Bronchial smooth muscle cell (primary cell): ENCODE measurements at places on chromosomes 5 and 9. TPM values are rescaled to one million over a fixed set of nuclear protein-coding genes. Genes with fewer than 3 reads are reported as not detected.

The CA9 gene
- 0.86 and 1.7 TPM in 2 replicates for total RNA-seq

The CDKN2A gene
- 28.2 and 41.6 TPM in 2 replicates for total RNA-seq

The LIFR gene
- total RNA-seq = 17.2 and 19.5 TPM in 2 replicates

The CCDC152 gene
- 0.09 and 2.2 TPM in 2 replicates for total RNA-seq

The PCDHA10 gene
- total RNA-seq = under 0.01 and 0.26 TPM in 2 replicates

The UGT3A1 gene
- total RNA-seq = not detected in 2 replicates

The WDR31 gene
- 2.8 and 3.8 TPM in 2 replicates for total RNA-seq

The CCDC183 gene
- 0.32 and 0.43 TPM in 2 replicates for total RNA-seq

The FRRS1L gene
- total RNA-seq = 0.16 and 0.52 TPM in 2 replicates

The ZBTB43 gene
- total RNA-seq = 18.3 and 19.9 TPM in 2 replicates

The LHX2 gene
- not detected in 2 replicates for total RNA-seq

The SHOC1 gene
- under 0.01 TPM in 1 of 2 replicates, not detected in the other for total RNA-seq

The OR2V1 gene
- total RNA-seq = under 0.01 TPM in 1 of 2 replicates, not detected in the other

The ANGPTL2 gene
- total RNA-seq = 55.8 and 75.3 TPM in 2 replicates

The MYMK gene
- total RNA-seq = not detected in 2 replicates

The IL5 gene
- total RNA-seq = not detected in 2 replicates

The ACTBL2 gene
- total RNA-seq = under 0.01 TPM in 1 of 2 replicates, not detected in the other

The IFNA21 gene
- not detected in 2 replicates for total RNA-seq

The ADAMTS13 gene
- 2.5 and 3.3 TPM in 2 replicates for total RNA-seq

The LRRC26 gene
- total RNA-seq = not detected in 2 replicates
